Activated CD4-positive, alpha-beta T cell treated with anti-CD3 and anti-CD28 coated beads, Interleukin-2, amount 50 U/mL, for 4 hours (primary cell): ENCODE measurements at places on chromosomes 13 and 19.

DNA sequence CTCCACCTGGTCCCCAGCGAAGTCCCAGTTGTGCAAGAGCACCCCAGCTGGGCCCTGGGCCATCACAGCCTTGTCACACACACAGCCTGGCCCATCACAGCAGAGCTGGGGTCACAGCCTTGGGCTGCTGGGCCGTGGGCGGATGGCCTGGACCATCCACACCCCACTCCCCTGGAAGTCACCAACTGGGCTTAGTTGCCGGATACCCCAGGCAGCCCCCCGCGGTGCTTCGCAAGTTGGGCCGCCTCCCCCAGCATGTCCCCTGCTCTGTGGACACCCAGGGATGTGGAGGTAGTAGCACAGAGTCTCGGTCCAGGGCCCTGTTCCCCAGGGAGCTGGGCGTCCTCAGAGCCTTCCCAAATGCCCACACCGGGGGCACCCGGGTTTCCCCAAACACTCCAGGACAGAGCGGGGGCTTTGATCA is 4.5 kb upstream of the ZNF554 start:
- no peak for DNase-seq

GRCh38 chr13:64866331-64866730 is 2363.8 kb downstream of the PCDH9 start:
- DNase-seq = no peak

GRCh38 chr19:40709817-40710216 is 6.9 kb downstream of the COQ8B start:
- no peak for DNase-seq

DNA sequence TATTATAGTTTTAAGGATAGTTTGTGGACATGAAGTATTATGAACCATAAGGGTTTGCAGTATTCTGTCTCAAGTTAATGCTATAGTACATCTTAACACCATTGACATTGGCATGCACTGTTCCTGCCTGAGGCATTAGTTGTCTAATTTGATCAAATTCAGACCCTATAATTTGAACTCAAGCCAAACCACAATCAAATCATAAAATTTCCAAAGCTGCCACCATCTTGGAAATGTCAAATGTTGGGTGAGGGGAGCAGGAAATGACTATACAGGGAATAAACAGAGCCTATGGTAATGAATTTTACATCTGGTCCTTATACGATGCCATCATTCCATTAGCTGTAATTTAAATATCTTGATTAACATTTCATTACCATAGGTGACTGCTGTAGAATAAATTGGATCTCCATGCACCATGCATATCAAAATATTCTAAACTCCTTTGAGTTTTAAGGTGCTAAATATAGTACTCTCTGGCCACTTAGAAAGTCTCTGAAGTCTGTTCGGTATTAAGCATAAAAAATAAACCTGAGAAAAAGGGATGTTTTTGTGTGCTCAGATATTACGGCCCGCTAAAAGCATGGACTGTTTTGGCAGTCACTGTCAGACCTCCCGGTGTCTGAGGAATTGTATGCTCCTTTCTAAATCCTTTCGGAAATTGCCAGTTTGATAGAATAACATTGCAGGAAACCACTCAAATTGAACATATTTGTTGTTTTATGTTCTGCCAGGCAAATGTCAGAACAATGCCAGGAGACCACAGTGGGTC is 257.7 kb downstream of the SPRY2 start:
- no peak for DNase-seq

- DNase-seq = no peak
These were observed 851 bp downstream of the ZNF320 start for GRCh38 chr19:52896431-52897137.

DNA sequence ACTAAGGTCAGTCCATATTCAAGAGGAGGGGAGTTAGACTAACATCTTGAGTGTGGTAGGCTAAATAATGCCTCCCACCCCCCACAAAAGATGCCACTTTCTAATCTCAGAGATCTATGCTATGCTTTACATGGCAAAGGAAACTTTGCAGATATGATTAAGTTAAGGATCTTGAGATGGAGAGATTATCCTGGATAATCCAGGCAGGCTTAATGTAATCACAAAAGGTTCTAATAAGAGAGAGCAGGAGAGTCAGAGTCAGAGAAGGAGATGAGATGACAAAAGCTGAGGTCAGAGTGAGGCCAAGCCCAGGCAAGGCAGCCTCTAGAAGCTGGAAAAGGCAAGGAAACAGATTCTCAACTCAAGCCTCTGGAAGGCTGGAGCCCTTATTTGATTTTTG is 1011.6 kb downstream of the PCDH9 start:
- DNase-seq = no peak

DNA sequence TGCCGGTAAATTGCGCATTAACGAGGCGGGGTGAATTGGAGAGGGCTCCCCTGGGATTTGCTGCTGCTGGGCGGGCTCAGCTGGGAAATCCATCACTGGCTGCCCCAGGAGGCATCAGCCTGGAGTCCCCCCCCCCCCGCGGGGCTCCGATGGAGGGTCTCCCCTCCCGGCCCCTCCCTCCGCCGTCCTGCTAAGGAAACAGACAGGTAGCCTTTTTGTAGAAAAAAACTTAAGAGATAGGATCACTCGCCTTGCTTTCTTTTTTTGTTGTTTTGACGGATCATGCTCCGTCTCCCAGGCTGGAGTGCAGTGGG is 6.8 kb downstream of the TLE6 start:
- no peak for DNase-seq

GRCh38 chr13:39616087-39616694 is 13.2 kb upstream of the LHFPL6 start:
- DNase-seq = peak; percentile 8

- peak; percentile 25 for DNase-seq
These were observed 15.4 kb downstream of the FCHO1 start for GRCh38 chr19:17766543-17767131.

GRCh38 chr13:31846961-31847752 is 107.8 kb downstream of the RXFP2 start:
- DNase-seq = no peak

DNA sequence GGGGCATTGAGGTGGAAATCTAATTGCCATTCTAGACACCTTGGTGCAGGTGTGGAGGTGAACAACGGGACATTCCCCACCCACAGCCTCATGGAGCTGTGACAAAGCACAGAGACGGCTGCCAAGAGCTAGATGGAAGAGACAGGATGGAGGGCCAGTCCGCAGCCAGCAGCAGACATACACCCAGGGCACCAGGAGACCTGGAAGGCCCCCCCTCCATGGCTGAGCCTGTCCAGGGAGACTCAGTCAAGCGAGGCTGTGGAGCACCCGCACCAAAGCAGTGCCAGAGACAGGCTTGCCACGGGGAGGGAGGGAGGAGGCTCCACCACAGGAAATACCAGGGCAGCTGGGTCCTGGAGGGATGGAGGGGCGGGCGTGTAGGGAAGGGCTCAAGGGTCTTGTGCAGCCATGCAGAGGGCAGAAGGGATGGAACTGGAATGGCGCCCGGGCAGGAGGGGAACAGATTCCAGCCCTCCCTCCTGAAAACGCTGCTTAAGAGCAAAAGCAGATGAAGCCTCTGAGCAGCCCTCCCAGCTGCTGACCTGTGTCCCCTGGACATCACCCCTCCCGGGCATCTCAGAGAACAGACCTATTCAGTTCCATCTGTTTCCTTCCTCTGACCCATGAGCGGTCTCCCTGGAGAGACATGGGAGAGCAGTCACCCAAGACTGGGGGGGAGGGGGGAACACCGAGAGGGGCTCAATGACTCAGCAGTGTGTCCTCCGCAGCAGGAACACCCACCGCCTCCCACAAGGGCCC is 14.4 kb downstream of the EPS15L1 start:
- peak; percentile 22 for DNase-seq

GRCh38 chr19:47729468-47729798 is 15.9 kb upstream of the NOP53 start:
- no peak for DNase-seq

DNA sequence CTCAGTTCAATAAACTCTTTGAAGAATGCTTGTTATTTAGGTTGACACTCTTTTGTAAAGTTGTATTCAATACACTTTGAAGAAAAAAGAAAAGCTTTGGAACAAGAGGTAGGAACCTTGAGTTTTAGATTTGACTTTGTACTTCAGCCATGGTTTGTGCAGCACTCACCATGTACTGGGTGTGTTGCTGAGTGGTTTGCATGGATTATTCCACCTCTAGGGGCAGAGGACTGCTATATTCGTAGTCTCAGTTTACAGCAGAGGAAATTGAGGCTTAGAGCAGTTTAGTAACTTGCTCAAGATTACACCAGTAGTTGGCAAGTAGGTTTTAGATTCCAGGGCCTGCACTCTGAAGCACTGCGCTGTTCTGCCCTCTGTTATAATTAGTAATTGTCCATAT is 68.8 kb downstream of the DNAJC3 start:
- no peak for DNase-seq

GRCh38 chr19:19420570-19421298 is 15.3 kb downstream of the GATAD2A start:
- no peak for DNase-seq

- DNase-seq = no peak
These were observed 1274.6 kb downstream of the SLITRK5 start for GRCh38 chr13:88945793-88946192.

GRCh38 chr13:30074431-30074830 is 224.0 kb upstream of the UBL3 start:
- DNase-seq = no peak

DNA sequence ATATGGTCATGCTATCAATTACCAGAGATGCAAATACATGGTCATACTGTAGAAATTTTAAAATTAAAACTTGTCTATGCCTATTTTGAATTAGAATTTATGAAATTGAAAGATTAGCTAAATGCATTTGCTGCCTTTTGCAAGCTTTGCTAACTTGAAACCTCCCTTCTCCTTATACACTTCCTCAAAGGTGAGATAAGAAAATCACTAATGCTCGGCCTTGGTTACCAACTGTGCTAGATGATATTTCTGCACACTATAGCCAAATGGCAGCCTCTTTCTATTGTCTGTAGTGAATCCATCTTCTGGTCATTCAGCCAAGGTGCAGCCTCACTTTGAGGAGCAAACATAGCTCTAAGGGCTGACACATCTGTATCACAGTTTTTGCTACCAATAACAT is 31.1 kb upstream of the MYCBP2 start:
- DNase-seq = no peak

- no peak for DNase-seq
These were observed 687.4 kb downstream of the DIAPH3 start for GRCh38 chr13:59476366-59476765.

GRCh38 chr13:84902243-84902642 is 897.0 kb downstream of the SLITRK6 start:
- no peak for DNase-seq
